Dermis blood vessel endothelial cell (primary cell): ENCODE measurements at places on chromosomes 3 and 15. TPM values are rescaled to one million over a fixed set of nuclear protein-coding genes. Genes with fewer than 3 reads are reported as not detected.

The FRMD5 gene
- 1.5 and 3.4 TPM in 2 replicates for total RNA-seq

The TPRA1 gene
- 34.8 and 48.3 TPM in 2 replicates for total RNA-seq

The UBA7 gene
- 44.2 and 58.5 TPM in 2 replicates for total RNA-seq

The ERICH6 gene
- not detected in 2 replicates for total RNA-seq

The GOLGA8T gene
- total RNA-seq: 0.05 TPM in 1 of 2 replicates, not detected in the other

The RMDN3 gene
- 31.0 and 46.1 TPM in 2 replicates for total RNA-seq

The PCBP4 gene
- total RNA-seq: 26.2 and 31.3 TPM in 2 replicates

The SPTBN5 gene
- total RNA-seq: 3.2 and 11.1 TPM in 2 replicates

The CPLX3 gene
- not detected in 2 replicates for total RNA-seq

The CLDN1 gene
- 0.68 and 0.79 TPM in 2 replicates for total RNA-seq

The LXN gene
- 82.5 and 93.8 TPM in 2 replicates for total RNA-seq

The LMAN1L gene
- not detected in 2 replicates for total RNA-seq

The GPR160 gene
- total RNA-seq: 7.7 and 11.2 TPM in 2 replicates

The GHRL gene
- 0.19 and 0.68 TPM in 2 replicates for total RNA-seq

The IL20RB gene
- 0.60 and 1.7 TPM in 2 replicates for total RNA-seq

DNA sequence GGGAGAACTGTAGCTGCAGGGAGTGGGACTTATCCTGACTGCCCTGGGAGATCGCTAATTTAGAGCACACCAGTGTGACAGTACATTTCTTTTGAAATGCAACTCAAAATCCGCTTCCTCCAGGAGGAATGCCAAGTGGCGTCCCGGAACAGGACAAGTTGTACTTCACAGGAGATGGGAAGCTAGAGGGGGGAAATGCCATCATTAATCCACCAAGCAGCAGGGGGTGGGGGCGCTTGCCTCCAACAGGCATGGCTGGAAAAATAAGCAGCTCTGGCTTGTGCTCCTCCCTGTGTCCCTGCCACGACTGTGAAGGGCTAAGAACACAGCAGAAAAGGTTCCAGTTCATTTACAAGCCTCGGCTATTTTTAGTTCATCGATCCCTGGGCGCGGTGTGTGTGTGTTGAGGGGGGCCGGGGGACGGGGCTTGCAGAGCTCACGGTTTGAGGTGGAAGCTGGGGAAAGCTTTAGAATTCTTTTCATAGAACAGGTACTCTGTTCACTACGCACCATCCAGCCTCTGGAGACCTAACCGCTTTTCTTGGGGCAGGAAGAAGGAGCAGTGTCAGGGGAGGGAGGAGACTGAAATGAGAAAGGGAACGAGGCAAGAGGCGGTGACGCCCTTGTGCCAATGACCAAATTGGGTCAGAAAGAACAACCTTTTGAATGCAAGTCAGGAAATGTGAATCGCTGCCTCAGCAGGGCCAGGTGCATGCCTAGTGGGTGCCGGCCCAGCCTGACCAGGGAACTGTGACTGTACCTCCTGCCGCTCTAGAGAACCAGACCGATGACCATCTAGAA is 51.8 kb upstream of the DGKG start:
- no peak for DNase-seq

DNA sequence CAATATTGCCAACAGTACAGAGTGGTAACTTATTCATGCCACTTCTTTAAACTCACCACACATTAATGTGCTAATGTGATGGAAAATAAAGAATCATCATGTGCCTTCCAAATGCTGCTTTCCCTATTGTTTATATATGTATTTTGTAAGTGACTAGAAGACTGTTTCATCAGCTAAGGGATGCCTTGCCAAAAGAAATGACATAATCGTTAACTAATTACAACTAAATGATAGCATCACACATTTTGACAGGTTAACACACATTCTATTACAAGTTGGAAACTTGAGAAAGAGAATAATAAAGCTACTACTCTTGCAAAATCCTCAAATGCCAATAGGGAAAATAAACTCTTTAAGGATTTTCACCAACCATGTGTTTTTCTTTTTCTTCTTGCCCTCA is 329.9 kb upstream of the AGTR1 start:
- no peak for DNase-seq

GRCh38 chr15:59353994-59354416 is 18.7 kb downstream of the MYO1E start:
- no peak for DNase-seq

DNA sequence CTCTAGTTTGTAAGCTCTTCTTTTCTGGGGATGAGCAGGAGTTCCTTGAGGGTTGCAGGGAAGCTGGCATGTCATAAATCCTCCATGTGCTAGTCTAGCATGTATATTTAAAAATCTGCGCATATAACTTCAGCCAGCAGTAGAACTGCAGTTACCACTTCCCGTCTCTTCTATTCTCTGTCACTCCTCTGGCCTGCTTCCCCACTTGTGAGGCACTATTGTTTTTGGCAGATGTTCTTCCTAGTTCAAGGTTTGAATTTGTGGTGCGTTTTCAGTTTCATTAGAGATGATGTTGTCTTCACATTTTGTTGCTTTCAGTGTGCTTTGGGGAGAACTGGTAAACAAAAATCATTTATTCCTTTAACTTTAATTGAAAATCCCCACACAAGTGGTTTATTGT is 169.1 kb upstream of the ZPLD1 start:
- DNase-seq: no peak

DNA sequence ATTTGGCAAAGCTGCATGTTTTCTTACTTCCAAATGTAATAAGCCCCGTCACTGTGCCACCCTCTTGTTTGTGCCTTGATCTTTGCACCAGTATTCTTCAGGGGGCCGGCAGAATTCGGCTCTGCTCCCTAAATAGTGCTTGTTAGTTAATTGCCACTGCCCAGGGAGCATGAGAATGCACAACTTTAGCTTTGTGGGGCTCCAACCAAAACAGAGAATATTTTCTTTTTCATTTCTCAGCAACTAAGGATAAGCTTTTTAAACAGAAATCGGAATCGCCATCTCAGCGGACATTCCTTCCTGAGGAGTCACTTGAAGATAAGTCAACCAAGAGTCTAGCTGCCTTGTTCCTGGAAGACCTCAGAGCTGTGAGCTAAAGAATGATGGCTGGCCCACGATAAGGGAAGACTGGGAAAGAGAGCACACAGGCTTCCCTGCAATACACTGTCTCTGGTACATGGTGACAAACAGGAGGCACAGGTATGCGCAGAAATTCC is 106.0 kb downstream of the LRIG1 start:
- peak; percentile 18 for DNase-seq

GRCh38 chr15:72227720-72228119 is 3.3 kb downstream of the PKM start:
- no peak for DNase-seq

DNA sequence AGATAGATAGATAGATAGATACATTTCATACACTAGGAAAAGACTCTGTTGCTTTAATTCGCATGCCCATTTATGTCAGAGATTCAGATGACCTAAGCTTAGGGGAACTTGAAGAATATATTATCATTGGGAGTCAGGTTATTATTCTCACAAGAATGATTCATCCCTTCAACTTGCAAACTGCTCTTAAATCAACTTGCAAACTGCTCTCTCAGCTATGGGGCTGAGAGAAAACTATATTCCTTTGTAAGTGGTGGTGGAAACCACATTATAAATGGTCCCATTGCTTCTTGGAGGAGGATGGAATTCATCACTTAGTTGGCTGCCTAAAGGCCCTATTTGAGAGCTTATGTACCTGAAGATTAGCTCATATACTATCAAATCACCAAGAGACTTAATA is 160.9 kb upstream of the STAC start:
- no peak for DNase-seq

- DNase-seq: no peak
Measured at GRCh38 chr3:140134231-140134965, 199.4 kb downstream of the CLSTN2 start.

- peak; percentile 72 for DNase-seq
Measured at GRCh38 chr15:32844118-32844711, 126.4 kb downstream of the GREM1 start.

DNA sequence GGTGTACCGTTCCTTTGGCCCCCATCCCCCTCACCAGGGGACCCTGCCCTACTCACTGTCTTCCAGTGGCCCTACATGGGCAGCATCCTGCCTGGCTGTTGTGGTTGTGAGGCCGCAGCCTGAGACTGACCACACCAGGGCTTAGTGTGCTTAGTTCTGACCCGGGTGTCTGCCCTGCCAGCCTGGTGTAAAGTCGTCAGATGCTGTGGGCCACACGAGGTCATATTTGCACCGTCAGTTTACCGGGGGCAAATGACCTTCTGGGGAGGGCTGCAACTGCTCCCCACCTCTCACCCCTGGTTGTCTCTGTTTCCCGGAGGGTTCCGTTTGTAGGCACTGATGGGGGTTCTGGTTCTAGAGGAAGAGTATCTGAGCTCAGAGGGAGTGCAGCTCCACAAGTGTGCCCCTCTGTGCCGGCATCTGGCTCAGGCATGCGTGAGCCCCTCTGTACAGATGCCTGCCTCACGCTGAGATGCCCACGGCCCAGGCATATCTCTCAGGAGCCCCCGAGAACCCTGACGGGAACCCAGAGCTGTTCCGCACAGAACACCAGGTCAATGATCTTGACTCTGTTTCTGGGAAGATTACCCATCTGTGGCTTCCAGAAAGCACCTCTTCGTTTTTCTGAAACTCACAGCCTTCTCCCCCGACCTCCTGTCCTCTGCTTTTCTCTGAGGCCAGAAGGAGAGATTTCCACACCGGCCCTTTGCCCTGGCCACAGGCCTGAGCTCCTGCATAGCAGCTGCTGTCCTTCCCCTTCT is 19.2 kb downstream of the KLF13 start:
- DNase-seq: no peak

DNA sequence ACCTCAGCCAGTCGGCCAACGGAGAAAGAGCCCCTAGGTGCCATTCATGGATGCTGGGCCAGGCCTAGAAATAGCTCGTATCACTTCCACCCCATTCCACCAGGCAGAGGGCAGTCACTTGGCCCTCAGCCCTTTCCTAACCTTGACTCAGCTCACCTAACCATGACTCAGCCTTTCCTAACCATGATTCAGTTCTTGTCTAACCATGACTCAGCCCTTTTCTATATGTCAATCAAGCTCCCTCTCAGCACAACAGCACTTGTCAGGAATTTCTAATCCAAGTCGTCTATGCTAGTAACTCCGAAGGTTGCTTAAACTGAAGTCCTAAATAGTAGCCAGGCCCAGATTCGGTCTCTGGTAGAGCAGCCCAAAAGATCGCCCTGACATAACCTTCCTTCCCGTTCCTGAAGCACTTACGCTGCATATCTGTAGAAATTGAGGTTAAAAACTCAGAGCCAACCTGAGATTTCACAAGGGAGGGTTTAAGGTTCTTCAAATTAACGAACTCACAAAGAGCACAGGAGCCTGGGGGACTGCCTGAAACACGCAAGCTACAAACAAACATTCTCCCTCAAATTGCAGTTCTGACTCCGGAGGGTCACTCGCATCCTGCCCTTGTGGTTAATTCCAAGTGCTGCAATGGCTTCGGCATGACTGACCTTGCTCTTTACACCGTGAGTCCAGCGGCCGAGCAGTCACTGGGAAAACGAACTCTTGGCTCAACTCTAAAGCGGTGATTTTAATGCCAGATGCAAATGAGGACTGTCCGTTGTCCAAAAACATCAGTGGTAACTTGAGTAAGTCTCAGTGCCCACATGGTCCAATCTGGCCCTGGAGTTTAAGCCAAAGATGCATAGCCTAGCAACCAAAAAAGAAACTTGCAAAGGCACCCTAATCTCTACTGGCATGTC is 99.9 kb downstream of the ADAMTS17 start:
- DNase-seq: no peak

DNA sequence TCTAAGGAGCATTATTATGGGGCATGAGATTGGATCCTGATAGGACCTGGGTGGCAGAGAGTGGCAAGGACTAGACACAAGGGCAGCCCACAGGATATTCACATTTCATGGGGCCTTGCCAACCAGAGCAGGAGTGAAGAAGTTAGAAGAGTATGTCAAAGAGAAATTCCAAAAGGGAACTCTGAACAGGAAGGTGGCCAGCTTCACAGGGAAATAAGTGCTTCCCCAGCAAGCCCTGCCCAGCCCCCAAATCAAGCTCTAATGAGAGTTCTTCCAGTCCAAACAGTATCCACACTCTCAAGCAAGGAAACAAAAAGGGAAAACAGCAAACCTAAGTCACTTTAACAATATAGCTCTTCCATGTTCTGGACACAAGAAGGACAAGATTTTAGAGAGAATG is 130.2 kb upstream of the COL8A1 start:
- DNase-seq: no peak

DNA sequence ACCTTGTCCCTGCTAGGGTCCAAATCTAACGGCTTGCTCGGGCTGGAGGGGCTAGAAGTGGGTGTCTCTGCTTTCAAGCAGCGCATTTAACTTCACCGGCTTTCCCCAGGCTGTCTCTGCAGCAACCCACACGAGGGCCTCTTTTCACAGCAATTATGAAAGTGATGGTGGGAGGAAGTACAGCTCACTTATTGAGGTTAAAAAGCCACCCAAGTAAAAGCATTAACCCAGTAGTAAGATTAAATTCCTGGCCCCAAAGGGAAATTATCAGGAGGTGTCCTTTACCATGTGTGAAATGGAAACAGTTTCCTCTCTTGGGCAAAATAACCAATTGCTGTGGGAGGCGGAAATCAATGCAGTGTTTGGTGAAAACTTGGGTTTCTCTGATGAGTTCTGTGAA is 41.1 kb downstream of the NGRN start:
- DNase-seq: no peak

GRCh38 chr3:158925021-158925420 is 123.2 kb downstream of the MFSD1 start:
- DNase-seq: no peak

DNA sequence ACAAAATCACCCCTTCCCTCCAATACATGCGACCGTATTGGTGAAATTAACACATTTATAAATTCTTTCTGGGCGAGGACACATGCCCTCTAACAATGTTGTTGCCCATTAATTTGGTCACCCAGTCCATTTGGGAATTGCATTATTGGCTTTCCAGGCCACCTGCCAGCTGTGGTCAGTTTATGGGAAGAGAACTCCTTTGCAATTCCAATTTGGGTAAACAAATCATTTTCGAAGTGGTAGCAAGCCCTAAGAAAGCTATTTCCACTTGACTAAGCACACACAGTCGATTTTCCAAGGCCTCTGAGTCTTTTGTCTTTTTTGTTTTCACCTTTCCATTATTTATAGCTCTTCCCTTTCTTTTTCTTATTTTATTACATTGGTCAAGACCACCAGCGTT is 362.3 kb upstream of the RGMA start:
- DNase-seq: no peak

DNA sequence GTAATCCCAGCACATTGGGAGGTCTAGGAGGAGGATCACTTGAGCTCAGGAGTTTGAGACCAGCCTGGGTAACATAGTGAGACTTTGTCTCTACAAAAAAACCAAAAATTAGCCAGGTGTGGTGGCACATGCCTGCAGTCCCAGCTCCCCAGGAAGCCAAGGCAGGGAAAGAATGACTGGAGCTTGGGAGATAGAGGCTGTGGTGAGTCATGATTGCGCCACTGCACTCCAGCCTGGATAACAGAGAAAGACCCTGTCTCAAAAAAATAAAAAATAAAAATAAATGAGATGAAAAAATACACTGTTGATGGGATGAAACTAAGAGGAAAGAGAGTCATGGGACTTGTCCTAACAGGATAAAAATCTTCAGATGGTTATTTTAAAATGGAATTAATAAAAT is 137.6 kb downstream of the IMPG2 start:
- DNase-seq: peak; percentile 29

- DNase-seq: no peak
Measured at GRCh38 chr15:65365229-65365628, 12.6 kb downstream of the IGDCC3 start.
